Endodermal cell (in vitro differentiated cells): ENCODE measurements at places on chromosomes 2 and 18. TPM values are rescaled to one million over a fixed set of nuclear protein-coding genes. Genes with fewer than 3 reads are reported as not detected.

GRCh38 chr18:62944454-62944853, 229.1 kb downstream of the PHLPP1 start:
- no peak for DNase-seq
- no peaks in the 10 kb centered on the region for H3K4me1 ChIP-seq
- H3K36me3 ChIP-seq: peaks cover 9% of the 10 kb centered on the region

ZNF892 gene
- total RNA-seq: 11.7 and 14.7 TPM in 2 replicates

KLHL30 gene
- not detected in 2 replicates for total RNA-seq

DNA sequence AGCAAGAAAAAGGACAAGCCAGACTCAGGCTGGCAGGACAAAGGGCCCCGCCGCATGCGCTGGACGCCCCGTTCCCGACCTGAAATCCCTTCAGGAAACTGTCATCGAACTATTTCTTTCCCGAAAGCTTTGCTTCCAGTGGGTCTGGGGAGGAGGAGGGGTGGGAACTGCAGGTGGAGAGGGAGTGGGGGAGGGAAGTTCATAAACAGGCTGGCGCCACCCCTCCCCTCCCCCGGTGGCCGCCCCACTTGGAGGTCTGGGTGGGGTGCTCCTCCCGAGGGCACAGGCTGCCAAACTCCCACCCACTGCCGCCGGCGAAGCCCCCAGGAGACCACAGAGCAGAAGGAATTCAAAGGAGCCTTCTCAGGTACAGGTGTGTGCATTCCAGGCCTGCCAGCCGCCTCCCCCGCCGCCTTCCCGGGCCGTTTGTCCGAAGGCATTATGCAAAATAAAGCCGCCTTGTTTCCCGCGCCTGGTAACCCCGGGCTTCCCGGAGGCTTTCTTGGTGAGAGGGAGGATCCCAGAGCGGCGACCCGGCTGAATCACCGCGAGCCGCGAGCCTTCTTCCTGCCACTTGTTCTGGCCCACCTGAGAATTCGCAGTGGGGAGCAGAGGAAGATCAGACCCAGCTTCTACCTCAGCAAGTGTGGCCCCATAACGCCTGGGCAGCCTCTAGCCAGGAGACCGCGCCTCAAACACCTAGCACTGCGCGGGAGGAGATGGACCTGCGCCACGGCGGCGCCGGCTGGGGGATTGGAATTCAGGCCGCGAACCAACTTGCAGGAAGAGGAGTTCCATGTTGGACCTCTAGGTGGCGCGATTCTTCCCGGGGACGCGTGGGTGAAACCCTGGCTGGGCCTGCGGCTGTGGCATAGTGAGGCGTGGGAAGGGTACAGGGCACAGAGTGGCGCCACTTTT, 101.9 kb downstream of the FOXI3 start:
- H3K36me3 ChIP-seq: no peaks in the 10 kb centered on the region
- peak; percentile 97 for DNase-seq

OST4 gene
- 311 to 391 TPM (median 350 TPM) in 3 replicates for total RNA-seq

DNA sequence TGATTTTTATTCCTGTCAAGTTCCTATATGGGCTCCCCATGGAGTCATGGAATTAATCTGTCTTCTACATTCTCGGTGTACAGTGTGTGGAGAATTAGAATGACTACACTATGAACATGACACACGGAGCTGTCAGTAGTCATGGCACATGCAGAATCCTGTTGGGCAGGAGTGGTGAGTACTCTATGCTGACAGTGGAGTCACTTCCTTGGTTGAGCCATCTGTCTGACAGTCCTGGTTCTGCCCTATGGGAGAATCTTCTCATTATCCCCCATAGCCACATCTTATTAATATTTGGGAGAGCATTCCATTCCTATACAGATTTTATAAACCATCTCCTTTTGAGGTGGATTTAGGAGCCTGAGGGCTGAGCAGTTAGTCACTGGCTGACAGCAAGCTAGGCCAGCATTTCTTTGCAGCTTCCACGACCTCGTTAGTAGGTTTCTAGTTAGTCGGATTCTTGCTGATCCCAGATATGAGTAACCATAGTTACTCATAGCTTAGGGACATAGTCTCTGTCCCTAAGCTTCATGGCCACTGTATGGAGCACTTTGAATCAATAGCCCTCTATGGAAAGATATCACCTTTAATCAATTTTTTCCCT, 90.6 kb downstream of the MDH1 start:
- H3K4me1 ChIP-seq: peaks cover 6% of the 10 kb centered on the region
- H3K36me3 ChIP-seq: no peaks in the 10 kb centered on the region
- no peaks in the 10 kb centered on the region for H3K27me3 ChIP-seq
- DNase-seq: no peak
- H3K4me3 ChIP-seq: no peak overlapping the region

- H3K27ac ChIP-seq: no peak within 1 kb of the TSS
- H3K4me1 ChIP-seq: no peaks in the 10 kb centered on the region
- peak; percentile 86 for DNase-seq
- H3K36me3 ChIP-seq: no peaks in the 10 kb centered on the region
- peak within 1 kb of the TSS; percentile 80 for H3K4me3 ChIP-seq
Measured at GRCh38 chr2:23384551-23385343, at the start of gene KLHL29. Gene KLHL29 (plus strand): TSS chr2:23385179. CDS start chr2:23562197, 177,018 bp downstream.

- H3K4me3 ChIP-seq: no peak overlapping the region
- DNase-seq: no peak
- H3K4me1 ChIP-seq: no peaks in the 10 kb centered on the region
- no peaks in the 10 kb centered on the region for H3K27me3 ChIP-seq
- H3K27ac ChIP-seq: no peak overlapping the region
- H3K36me3 ChIP-seq: no peaks in the 10 kb centered on the region
Measured at GRCh38 chr2:71208756-71209155, 18.1 kb downstream of the PAIP2B start.

- no peak overlapping the region for H3K27ac ChIP-seq
- H3K27me3 ChIP-seq: no peaks in the 10 kb centered on the region
- no peak for DNase-seq
- no peaks in the 10 kb centered on the region for H3K4me1 ChIP-seq
- H3K36me3 ChIP-seq: peaks cover 9% of the 10 kb centered on the region
Measured at GRCh38 chr2:15205562-15205961, 355.6 kb downstream of the NBAS start.

OXER1 gene
- 2.6 and 3.5 TPM in 2 replicates for total RNA-seq

GRCh38 chr2:217777906-217778305, 224.9 kb downstream of the TNS1 start:
- H3K4me3 ChIP-seq: no peak overlapping the region
- H3K4me1 ChIP-seq: no peaks in the 10 kb centered on the region
- no peak for DNase-seq

DNA sequence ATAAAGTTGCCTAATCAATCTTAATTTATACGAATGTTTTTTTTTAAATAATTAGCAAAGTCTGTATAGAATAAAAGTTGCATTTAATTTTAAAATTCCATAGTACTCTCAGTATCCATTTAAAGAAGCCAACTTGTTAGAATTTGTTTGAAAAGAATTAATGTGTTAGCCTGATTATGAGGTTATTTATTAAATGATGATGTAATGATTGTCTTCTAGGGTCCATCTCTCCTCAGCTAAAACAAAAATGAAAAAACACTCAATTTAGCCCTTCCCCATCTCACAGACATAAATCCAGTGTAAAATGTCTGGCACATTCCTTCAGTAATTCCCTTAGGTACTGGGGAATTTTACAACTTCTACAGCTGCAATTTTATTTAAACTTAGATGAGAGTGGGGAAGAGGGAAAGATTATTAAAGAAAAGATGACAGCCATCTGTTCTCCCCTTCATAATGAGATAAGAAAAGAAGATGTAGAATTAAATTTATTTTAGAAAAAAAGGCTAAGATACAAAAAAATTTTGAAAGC, 68.6 kb downstream of the BARD1 start:
- DNase-seq: no peak
- no peaks in the 10 kb centered on the region for H3K27me3 ChIP-seq
- H3K4me3 ChIP-seq: no peak overlapping the region
- no peak overlapping the region for H3K27ac ChIP-seq
- H3K4me1 ChIP-seq: no peaks in the 10 kb centered on the region

- no peaks in the 10 kb centered on the region for H3K36me3 ChIP-seq
- peak overlapping the region; percentile 90 for H3K27ac ChIP-seq
- no peaks in the 10 kb centered on the region for H3K27me3 ChIP-seq
- H3K4me1 ChIP-seq: no peaks in the 10 kb centered on the region
- DNase-seq: no peak
- no peak overlapping the region for H3K4me3 ChIP-seq
Measured at GRCh38 chr2:47008381-47009252, 93.0 kb upstream of the MCFD2 start.

DNA sequence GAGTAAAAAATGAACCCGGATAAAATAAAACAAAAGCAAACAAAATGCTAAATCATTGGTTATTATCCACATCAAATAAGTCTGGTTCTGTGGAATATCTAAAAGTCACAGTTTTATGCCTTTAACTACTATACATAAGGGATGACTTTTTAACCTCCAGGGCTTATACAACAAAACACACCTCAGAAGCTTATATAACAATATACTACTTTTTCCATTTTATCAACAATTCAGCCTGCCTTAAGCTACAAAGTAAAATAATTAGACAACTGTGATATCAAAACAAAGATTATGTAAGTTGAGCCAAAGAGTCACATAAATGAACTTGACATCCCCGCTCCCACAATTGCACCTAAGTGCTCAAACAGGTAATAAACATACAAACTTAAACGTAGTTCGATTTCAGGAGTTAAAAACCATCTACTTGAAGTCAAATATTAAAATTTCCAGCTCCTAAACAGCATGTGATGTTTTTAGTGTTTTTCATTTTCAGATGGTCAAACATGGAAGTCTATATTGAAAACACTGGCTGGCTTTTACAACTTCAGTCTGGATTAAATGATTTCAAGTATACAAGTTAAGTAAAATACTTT, 54.7 kb downstream of the ATIC start:
- H3K4me1 ChIP-seq: no peaks in the 10 kb centered on the region
- H3K4me3 ChIP-seq: no peak overlapping the region
- no peak for DNase-seq
- no peak overlapping the region for H3K27ac ChIP-seq
- no peaks in the 10 kb centered on the region for H3K27me3 ChIP-seq

DNA sequence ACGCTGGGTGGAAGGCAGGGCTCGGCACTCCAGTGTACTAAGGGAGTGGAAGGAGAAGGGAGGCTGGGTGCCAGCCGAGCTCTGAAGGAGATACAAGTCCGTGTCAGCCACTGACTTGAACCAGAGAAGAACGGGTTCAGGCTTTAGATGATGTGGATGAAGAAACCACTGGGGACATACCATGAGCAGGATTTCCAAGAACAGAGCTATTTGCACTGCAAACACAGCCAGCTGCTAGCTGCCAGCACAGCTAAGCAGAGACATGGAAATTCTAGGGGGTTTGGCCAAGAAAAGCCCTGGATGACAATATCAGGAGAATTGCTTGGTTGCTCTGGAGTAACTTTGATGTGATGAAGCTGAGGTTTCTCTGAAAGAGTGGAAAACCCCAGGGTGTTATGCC, 5.2 kb downstream of the CD207 start:
- H3K4me3 ChIP-seq: no peak overlapping the region
- H3K36me3 ChIP-seq: no peaks in the 10 kb centered on the region
- no peaks in the 10 kb centered on the region for H3K4me1 ChIP-seq
- H3K27ac ChIP-seq: no peak overlapping the region
- H3K27me3 ChIP-seq: peaks cover 6% of the 10 kb centered on the region
- no peak for DNase-seq

GRCh38 chr2:168912901-168913369, 11.8 kb downstream of the G6PC2 start:
- H3K27me3 ChIP-seq: peaks cover 13% of the 10 kb centered on the region
- peak; percentile 75 for DNase-seq
- no peak overlapping the region for H3K4me3 ChIP-seq
- H3K4me1 ChIP-seq: no peaks in the 10 kb centered on the region

GRCh38 chr2:157336137-157337010, 10.8 kb upstream of the ERMN start:
- no peak overlapping the region for H3K4me3 ChIP-seq
- no peaks in the 10 kb centered on the region for H3K36me3 ChIP-seq
- H3K27me3 ChIP-seq: no peaks in the 10 kb centered on the region
- H3K27ac ChIP-seq: no peak overlapping the region
- no peaks in the 10 kb centered on the region for H3K4me1 ChIP-seq

DNA sequence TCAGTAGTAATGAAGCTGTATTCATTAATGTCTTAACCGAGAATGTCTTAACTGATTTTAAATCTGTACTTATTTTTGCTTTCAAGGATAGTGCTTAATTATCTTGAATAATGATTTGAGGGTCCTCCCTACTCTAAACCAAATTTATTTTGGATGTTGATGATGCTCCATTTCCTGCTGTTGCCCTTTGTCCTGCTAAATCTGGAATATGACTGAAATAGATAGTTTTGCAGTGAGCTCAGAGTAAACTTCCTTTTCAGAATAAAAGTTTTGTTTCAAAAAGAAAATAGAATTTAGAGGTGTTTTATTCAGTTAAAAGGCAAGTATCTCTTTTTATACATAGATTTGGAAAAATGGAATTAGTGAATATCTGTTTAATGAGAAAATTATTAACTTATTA, 8.1 kb downstream of the NBEAL1 start:
- DNase-seq: no peak
- no peaks in the 10 kb centered on the region for H3K4me1 ChIP-seq
- H3K36me3 ChIP-seq: peaks cover 18% of the 10 kb centered on the region
- no peaks in the 10 kb centered on the region for H3K27me3 ChIP-seq

- DNase-seq: no peak
- H3K4me3 ChIP-seq: no peak overlapping the region
- no peak overlapping the region for H3K27ac ChIP-seq
- H3K27me3 ChIP-seq: no peaks in the 10 kb centered on the region
- H3K36me3 ChIP-seq: no peaks in the 10 kb centered on the region
Measured at GRCh38 chr2:232299927-232300674, 78.5 kb upstream of the ALPP start.

DNA sequence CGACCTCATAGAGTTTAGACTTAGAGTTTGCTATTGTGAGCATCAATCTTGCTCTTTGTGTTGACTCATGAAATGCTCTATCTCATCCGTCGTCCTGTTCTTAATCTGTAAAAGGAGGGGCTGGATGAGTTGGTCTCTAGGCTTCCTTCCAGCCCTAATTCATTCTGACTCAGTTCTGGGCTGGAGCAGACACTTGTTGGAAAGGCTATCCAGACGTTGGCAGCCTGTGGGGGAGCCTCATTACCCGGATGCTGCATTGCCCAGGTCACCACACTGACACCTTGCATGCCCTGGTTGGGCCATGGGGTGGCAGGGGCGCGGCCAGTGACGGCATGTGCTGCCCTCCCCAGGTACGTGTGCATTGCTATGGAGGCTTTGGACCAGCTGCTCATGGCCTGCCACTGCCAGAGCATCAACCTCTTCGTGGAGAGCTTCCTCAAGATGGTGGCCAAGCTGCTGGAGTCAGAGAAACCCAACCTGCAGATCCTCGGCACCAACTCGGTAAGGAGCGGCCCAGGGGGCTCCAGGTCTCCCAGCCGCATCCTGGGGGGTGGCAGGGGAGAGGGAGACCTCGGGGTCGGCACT, 61.5 kb downstream of the EFR3B start:
- H3K27me3 ChIP-seq: no peaks in the 10 kb centered on the region
- H3K27ac ChIP-seq: no peak overlapping the region
- H3K36me3 ChIP-seq: no peaks in the 10 kb centered on the region
- peaks cover 5% of the 10 kb centered on the region for H3K4me1 ChIP-seq
- H3K4me3 ChIP-seq: no peak overlapping the region

- no peaks in the 10 kb centered on the region for H3K27me3 ChIP-seq
- H3K36me3 ChIP-seq: no peaks in the 10 kb centered on the region
- H3K4me3 ChIP-seq: no peak overlapping the region
- H3K4me1 ChIP-seq: peaks cover 7% of the 10 kb centered on the region
- H3K27ac ChIP-seq: no peak overlapping the region
Measured at GRCh38 chr18:3540805-3541548, 91.0 kb downstream of the TGIF1 start.

GRCh38 chr2:179744401-179744800, 117.0 kb downstream of the ZNF385B start:
- no peaks in the 10 kb centered on the region for H3K27me3 ChIP-seq
- H3K36me3 ChIP-seq: no peaks in the 10 kb centered on the region
- no peak overlapping the region for H3K4me3 ChIP-seq
- DNase-seq: no peak
- H3K4me1 ChIP-seq: no peaks in the 10 kb centered on the region
